ENCODE measurements at places on chromosomes 1 and 21.

GRCh38 chr21:14989359-14989758 lies 75.4 kb downstream of the NRIP1 start:
- DNase-seq = no peak

DNA sequence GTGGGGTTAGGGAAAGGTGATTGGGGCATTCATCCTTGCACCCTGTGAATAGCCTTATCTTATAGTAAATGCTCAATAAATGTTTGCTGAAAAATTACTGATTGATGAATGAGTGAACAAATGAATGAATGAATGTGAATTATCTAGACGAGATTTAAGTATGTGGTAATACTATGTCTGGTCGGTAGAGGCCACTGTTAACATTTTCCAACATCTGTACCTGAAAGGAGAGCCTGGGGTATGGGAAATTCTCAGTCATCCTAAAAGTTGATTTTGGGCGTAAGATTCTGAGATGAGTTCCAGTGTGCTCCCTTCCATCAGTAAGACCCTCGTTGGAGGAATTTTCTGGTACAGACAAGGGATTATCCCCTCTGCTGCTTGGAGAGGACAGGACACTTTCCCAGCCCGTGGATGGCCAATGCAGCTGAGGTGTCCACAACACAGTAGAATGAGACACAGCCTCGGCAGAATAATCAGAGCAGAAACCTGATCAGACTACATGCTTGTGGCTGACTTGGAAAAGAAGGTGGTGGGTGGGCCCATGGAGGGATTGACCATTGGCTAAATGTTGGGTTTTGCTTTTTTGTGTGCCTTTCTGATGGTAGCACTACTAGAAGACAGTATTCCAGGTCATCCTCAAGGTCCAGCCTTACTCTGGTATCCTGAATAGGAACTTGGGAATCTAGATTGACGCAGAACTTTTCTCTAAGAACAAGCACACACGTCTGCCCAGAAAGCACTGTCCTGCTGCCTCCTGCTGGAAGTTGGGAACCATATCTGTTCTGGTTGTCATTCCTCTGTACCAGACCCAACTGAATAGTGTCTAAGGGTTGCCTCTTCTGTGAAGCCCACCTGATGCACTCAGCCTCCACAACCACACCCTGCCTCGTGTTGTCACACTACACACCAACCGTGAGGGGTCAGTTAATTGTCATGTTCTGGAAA lies 262.0 kb downstream of the TNR start:
- peak; percentile 26 for DNase-seq

DNA sequence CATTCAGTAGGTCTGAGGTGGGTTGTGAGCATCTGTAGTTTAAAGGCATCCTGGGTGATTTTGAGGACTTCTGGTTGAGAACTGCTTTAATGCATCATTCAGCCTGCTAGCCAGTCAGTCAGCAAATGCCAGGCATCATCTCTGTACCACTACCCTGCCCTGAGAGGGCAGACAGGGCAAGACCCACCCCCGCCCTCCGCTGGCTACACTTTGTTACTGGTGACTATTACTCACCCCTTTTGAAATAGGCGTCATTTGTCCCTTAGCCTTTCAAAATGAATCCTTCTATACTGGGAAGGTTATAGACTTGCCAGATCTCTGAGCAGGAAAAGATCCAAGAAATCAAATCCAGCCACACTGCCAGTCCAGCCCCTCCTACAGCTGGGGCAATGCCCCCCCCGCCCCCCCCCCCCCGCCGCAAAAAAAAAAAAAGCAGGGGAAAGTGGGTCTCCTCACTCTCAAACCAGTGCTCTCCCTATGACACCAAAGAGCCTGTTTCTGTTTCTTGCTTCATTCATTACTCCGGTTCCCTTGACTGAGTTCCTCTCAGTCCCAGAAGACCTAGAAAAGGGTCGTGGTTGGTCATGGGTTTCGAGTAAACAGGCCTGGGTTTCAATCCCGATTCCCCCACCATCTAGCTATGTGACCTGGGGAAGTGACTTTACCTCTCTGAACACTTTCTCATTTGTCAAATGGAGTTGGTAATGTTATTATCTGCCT lies 4.4 kb downstream of the SELENON start:
- peak; percentile 20 for DNase-seq

- DNase-seq = no peak
These were observed 1.1 kb downstream of the HLX start for GRCh38 chr1:220880362-220880670.

DNA sequence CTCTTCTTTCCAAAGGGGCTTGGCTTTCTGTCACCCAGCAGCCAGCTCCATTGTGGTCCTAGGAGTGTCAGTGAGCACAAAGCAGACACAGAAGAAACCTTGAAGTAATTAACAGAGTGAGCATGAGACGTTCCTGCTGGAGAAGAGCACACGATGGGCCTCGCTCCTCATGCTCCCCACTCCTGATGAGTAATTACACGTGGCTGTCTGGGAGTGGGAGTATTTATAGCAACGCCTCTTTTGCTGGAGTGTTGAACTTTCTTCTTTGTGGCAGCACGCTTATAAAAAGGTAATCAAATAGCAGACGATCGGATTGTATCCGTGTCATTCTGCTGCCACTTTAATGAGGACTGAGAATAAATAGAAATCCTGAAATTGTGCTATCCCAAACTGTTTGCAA lies 185.8 kb downstream of the CAMTA1 start:
- no peak for DNase-seq

GRCh38 chr1:208115924-208116640 lies 128.1 kb downstream of the PLXNA2 start:
- no peak for DNase-seq

- no peak for DNase-seq
These were observed 203.2 kb downstream of the RHOU start for GRCh38 chr1:228938537-228938901.
